ENCODE measurements at places on chromosomes 16 and 17. TPM values are rescaled to one million over a fixed set of nuclear protein-coding genes. Genes with fewer than 3 reads are reported as not detected.

- no peak for DNase-seq
Measured at GRCh38 chr17:72397687-72398086, 276.9 kb downstream of the SOX9 start.

The ALOXE3 gene
- 0.30 TPM for total RNA-seq

The AXIN2 gene
- 9.1 TPM for total RNA-seq

GRCh38 chr17:68301438-68301959 is 10.2 kb downstream of the ARSG start:
- no peak for DNase-seq

DNA sequence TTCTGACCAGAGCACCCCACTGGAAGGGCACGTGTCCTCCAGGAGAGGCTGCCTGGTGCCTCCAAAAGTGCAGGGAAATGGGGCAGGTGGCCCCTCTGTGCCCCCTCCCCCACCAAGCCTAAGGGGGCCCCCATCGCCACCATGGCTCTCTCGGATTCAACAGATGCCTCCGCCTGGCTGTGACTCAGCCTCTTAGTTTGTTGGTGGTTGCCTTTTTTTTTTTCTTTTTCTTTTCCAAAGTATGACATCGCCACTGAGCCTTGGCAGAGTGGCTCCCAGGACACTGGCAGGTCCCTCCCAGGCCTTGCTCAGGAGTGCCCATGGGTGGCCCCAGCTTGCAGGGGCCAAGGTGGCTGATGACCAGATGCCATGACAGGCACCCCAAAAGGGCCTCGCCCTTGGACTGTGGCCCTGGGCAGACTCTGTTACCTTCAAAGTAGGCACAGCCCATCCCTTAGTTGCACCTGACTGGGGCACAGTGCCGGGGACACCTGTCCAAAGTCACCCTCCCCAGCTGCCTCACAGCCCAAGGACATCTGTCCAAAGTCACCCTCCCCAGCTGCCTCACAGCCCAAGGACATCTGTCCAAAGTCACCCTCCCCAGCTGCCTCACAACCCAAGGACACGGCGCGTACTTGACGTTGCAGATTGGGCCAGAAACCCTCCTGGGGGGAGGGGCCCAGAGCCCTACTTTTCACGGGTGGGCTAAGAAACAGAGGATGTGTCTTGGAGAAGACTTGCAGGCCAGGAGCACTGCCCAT is 29.6 kb downstream of the NPTX1 start:
- no peak for DNase-seq

The HP gene
- total RNA-seq = not detected

DNA sequence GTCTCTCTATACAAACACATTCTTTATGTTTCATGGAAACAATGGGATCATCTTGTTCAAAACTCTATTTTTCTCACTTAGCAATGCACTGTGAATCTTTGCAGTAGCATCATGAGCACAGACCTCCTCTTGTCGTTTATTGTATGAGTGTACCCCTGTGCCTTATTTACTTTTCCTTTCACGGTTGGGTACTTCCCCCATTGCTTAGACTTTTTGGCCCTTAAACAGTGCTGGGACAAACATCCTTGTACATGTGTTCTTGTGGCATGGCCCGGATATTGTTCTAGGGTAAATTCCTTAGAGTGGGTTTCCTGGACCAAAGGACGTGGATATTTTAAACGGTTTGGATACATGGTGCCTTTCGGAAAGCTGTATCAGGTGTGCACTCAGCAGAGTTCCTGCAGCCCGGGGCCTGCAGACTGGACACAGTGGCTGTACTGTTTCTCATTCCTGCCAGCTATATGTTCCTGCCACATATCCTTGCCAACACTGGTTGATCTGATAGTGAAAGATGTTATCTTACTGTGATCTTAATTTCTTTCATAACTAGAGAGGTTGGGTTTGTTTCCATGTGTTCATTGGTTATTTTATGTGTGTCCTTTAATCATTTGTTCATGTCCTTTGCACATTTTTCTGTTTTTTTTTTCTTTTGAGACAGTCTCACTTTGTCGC is 111.1 kb downstream of the OR1D5 start:
- DNase-seq = no peak

The MT1F gene
- 2.8 TPM for total RNA-seq

- DNase-seq = no peak
Measured at GRCh38 chr17:42751628-42752027, 6.8 kb upstream of the EZH1 start.

- DNase-seq = no peak
Measured at GRCh38 chr17:30238387-30239088, 3.0 kb upstream of the SLC6A4 start.

The HSD3B7 gene
- 6.9 TPM for total RNA-seq

GRCh38 chr17:1160591-1161390 is 19.0 kb downstream of the ABR start:
- no peak for DNase-seq

The CTF1 gene
- 0.53 TPM for total RNA-seq

GRCh38 chr17:38725066-38725465 is 5.1 kb upstream of the CISD3 start:
- DNase-seq = no peak

The KRT9 gene
- not detected for total RNA-seq

GRCh38 chr17:42392692-42393415 is 4.6 kb upstream of the STAT3 start:
- DNase-seq = no peak

The TEX14 gene
- total RNA-seq = not detected

- DNase-seq = no peak
Measured at GRCh38 chr17:43901861-43902589, 5.3 kb downstream of the MPP2 start.

GRCh38 chr16:50334106-50334975 is 34.4 kb downstream of the BRD7 start:
- no peak for DNase-seq

DNA sequence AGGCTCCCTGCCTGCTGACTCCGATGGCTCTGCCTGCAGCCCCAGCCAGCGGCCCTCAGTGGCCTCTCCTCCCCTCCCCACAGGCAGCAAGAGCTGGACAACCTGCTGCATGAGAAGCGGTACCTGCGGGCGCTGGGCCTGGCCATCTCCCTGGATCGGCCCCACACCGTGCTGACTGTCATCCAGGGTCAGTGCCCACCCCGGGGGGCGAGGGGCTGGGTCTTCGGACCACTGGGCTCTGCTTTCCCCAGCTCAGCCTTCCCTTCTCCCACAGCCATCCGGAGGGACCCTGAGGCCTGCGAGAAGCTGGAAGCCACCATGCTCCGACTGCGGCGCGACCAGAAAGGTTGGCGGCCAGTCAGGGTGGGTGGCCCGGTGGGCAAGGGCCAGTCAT is 3.4 kb downstream of the NOXO1 start:
- DNase-seq = no peak

DNA sequence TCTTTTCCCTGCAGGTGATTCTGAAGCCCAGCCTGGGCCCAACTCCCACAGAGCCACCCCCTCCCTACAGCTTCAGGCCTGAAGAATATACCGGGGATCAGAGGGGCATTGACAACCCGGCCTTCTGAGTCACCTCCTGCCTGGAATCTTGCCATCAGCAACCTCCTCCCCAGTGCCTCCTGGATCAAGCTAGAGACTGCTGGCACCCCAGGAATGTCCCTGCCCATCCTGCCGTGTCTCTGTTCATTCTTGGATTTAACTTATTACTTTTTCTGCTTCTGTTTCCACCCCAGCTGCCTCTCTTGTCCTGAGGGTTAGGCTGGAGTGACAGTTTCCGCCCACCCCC is 4.9 kb downstream of the TMEM92 start:
- no peak for DNase-seq

DNA sequence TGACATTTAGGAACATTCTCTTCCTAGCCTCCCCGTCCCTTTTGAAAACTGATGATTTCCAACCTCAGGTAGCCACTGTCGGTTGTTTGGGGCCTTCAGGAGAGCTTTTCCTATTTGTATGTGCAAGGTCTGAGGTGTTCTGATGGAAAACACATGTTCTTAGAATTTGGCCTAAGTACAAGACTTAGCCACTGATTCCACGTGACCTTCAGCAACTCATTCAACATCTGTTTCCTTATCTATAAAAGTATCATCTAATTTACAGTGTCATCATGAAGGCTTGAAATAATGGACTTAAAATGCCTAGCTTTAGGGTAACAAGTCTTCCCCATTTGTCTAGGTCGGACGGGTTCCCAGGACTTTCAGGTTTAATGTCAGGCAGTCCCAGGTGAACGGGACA is 259.3 kb downstream of the SOX9 start:
- no peak for DNase-seq

DNA sequence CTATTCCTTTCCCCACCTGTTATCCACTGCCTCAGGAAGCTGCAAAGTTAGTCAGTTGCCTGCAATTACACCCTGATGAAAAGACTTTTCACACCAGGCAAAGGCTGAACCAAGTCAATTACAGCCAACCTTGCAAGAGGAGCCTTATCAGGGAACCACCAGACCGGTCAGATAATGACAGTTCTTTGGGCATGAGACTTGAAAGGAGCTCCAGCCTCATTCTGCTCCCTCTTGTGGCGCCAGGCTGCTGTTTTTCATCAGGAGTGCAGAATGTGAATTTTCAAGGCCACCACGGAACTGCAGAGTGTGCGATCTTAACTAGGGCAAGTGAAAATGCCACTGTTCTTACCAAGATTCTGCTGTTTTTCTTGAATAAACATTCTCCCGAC is 22.5 kb downstream of the DNAI2 start:
- DNase-seq = no peak

GRCh38 chr17:28956112-28956511 is 4.8 kb upstream of the PHF12 start:
- DNase-seq = no peak

Data from esophagus squamous epithelium (tissue), 5 donors.